ENCODE measurements at places on chromosomes 16 and 17. TPM values are rescaled to one million over a fixed set of nuclear protein-coding genes. Genes with fewer than 3 reads are reported as not detected.

DNA sequence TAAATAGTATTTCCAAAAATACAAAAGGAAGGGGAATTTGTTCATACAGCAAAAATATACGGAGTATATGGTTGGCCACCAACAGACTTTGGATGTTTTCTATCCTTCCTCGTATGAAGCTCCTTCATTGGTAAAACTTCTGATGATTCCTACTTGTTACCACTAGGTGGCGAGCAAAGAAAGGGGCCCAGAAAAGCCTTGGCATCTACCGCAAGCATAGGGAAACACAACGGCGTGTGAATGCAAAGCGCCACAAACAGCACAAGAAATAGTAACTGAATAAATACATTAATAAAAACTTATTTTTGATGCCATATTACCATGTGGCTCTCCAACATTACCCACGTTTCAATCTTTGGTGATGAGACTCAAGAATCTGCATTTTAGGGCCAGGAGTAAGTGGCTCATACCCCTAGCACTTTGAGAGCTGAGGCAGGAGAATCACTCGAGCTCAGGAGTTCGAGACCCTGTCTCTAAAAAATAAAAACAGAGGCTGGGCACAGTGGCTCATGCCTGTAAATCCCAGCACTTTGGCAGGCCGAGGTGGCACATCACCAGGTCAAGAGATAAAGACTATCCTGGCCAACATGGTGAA, 34.5 kb downstream of the YWHAE start:
- H3K4me1 ChIP-seq, result peaks cover 82% of the 10 kb centered on the region
- DNase-seq, result peak; percentile 71
- H3K27me3 ChIP-seq, result no peaks in the 10 kb centered on the region
- H3K4me3 ChIP-seq, result no peak overlapping the region
- H3K27ac ChIP-seq, result peak overlapping the region; percentile 11

DNA sequence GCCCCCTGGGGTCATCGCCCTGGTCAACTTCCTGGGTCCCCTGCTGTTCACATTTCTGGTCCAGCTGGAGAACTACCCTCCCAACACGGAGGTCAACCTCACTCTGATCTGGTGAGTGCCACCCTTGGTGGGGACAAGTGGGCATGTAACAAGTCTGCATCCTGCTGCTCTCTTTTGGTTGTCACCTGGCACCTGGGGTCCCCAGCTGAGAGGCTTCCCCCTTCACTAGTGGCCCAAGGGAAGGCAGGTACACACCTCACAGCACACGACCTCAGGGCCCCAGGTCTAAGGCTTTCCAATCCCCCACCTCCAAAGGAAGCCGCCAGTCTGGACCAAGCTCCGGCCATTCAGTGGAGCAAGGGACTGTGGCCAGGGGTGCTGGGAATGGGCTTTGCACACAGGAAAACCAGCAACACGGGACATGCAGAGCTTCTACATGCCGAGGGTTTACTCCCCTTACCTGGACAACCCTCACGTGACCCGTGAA, 4.4 kb downstream of the TMC8 start:
- no peaks in the 10 kb centered on the region for H3K4me1 ChIP-seq
- H3K27ac ChIP-seq, result no peak overlapping the region
- no peak for DNase-seq
- H3K27me3 ChIP-seq, result no peaks in the 10 kb centered on the region

SDK2 gene
- 5.6 TPM for total RNA-seq

- no peak overlapping the region for H3K27ac ChIP-seq
- H3K36me3 ChIP-seq, result no peaks in the 10 kb centered on the region
- no peaks in the 10 kb centered on the region for H3K4me1 ChIP-seq
- H3K4me3 ChIP-seq, result no peak overlapping the region
- H3K27me3 ChIP-seq, result no peaks in the 10 kb centered on the region
Observed at GRCh38 chr16:28504707-28505404, 1.8 kb downstream of the IL27 start.

GRCh38 chr17:10316801-10317542, 55.8 kb downstream of the MYH13 start:
- no peaks in the 10 kb centered on the region for H3K4me1 ChIP-seq
- no peaks in the 10 kb centered on the region for H3K36me3 ChIP-seq
- H3K27me3 ChIP-seq, result no peaks in the 10 kb centered on the region
- DNase-seq, result peak; percentile 79

CBX2 gene
- total RNA-seq, result 1.0 TPM

UTS2R gene
- total RNA-seq, result 16.9 TPM

GJD3 gene
- total RNA-seq, result 1.6 TPM

SEPTIN12 gene
- not detected for total RNA-seq

DNA sequence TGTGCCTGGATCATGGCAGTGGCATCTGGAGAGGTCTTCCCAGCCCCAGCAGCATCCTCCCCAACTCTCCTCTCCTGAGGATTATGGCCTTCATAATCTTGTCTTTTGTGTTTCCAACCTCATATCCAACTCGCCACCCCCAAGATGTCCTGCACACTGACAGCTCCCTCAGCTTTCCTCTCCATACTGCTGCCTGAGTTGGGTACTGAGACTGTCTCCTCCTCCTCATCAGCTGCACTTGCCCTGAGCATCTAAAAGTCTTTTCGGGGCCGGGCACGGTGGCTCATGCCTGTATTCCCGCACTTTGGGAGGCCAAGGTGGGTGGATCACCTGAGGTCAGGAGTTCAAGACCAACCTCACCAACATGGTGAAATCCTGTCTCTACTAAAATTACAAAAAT, 2.0 kb downstream of the CD300LB start:
- no peaks in the 10 kb centered on the region for H3K4me1 ChIP-seq
- no peak overlapping the region for H3K27ac ChIP-seq

- no peaks in the 10 kb centered on the region for H3K36me3 ChIP-seq
- H3K4me1 ChIP-seq, result no peaks in the 10 kb centered on the region
- no peak overlapping the region for H3K4me3 ChIP-seq
- DNase-seq, result no peak
- H3K27ac ChIP-seq, result no peak overlapping the region
Observed at GRCh38 chr17:49190932-49191331, 19.4 kb downstream of the GNGT2 start.

DNA sequence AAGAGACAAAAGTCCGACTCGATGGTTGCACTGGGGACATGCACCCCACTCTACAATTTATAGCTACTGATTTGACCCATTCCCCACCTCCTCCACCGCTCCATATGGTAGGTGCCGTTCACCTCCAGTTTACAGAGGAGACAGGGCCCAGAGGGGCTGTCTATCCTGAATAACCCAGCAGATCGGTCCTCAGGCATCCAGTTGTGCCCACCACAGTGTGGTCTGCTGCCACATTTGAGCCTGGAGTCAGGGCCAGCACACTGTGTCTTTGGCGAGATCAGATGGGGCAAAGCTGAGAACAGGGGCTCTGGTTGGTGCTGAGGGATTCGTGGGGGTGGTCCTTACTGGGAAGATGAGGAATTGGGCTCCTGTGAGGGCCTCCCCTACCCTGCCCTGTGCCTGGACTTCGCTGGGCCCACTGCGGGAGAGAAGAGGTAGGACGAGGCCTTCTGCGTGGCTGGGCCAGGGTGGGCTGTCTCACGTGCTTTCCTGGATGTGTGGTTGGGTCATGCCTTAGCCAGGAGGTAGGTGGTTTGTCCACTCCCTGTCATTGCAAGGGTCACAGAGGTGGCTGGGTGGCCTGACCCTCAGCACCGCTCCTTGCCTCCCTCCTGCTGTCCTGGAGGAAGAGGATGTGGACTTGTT, 2.8 kb downstream of the ADCY7 start:
- no peak overlapping the region for H3K4me3 ChIP-seq
- no peaks in the 10 kb centered on the region for H3K27me3 ChIP-seq
- H3K4me1 ChIP-seq, result peaks cover 17% of the 10 kb centered on the region
- no peak for DNase-seq
- no peaks in the 10 kb centered on the region for H3K36me3 ChIP-seq

GRCh38 chr17:74763565-74764387, 12.4 kb downstream of the NAT9 start:
- no peaks in the 10 kb centered on the region for H3K4me1 ChIP-seq
- no peaks in the 10 kb centered on the region for H3K36me3 ChIP-seq
- no peak overlapping the region for H3K27ac ChIP-seq
- DNase-seq, result no peak

- no peak within 1 kb of the TSS for H3K4me3 ChIP-seq
- no peaks in the 10 kb centered on the region for H3K4me1 ChIP-seq
- H3K36me3 ChIP-seq, result peaks cover 34% of the 10 kb centered on the region
- H3K27ac ChIP-seq, result no peak within 1 kb of the TSS
- H3K27me3 ChIP-seq, result no peaks in the 10 kb centered on the region
- DNase-seq, result no peak
Observed at GRCh38 chr17:58487589-58488427, at the start of gene HSF5. TSS of gene HSF5 (minus strand) at chr17:58488408. CDS start at chr17:58488274, 134 bp downstream.

DNA sequence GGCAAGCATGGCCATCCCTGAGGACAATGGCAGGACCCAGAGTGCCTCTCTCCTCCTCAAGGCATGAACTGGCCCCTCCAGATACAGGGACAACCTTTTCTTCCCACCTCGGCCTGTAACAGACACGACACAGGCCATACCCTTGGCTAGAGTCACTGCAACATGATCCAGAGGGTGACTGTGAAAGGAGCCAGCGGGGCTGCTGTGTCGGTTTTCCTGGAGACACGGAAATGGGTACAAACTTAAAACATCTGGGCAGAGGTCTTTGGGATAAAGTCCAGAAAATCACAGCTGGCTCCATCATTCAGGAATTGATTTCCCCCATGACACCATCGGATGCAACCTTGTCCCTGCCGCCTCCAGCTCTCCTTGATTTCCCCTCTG, 5.3 kb downstream of the CEP295NL start:
- no peaks in the 10 kb centered on the region for H3K4me1 ChIP-seq
- H3K27ac ChIP-seq, result peak overlapping the region; percentile 46
- H3K27me3 ChIP-seq, result no peaks in the 10 kb centered on the region
- no peak overlapping the region for H3K4me3 ChIP-seq
- no peak for DNase-seq

TAT gene
- total RNA-seq, result not detected

DNA sequence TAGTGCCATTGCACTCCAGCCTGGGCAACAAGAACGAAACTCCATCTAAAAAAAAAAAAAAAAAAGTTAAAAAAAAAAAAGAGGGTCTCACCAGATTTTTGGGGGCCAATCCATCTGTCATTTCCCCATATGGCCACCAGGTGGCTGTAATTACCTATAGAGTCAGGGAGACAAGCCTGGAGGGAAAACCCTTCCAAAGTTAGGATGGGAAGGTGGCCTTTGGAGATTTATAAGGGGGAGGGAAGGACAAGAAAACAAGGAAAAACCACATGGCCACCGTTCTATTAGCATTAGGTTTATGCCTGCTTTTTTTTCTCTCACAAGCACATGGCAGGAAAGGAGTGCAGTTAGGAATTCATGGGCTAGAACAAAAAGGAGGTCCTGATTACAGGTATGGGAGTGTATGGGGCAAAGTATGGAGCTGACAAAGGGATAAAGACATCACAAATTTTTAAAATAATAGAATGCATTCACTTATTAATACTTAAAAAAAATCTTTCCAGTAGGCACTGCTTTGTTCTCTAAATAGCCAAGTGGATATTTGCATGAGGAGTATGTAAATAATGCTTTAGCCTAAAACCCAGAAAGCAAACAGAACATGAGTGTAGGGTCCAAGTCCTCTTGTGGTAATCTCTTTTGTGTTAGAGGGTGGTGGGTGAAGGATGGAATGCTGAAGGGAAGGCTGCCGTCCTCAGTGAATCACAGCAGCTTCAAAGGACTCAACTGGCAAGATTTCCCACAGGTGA, 5.1 kb downstream of the CYB5D1 start:
- H3K36me3 ChIP-seq, result no peaks in the 10 kb centered on the region
- H3K27ac ChIP-seq, result no peak overlapping the region
- DNase-seq, result no peak
- no peaks in the 10 kb centered on the region for H3K4me1 ChIP-seq
- no peak overlapping the region for H3K4me3 ChIP-seq

CFAP97D1 gene
- total RNA-seq, result not detected

GRCh38 chr16:84292011-84292410, 2.7 kb upstream of the WFDC1 start:
- H3K27ac ChIP-seq, result no peak overlapping the region
- H3K27me3 ChIP-seq, result no peaks in the 10 kb centered on the region
- no peak overlapping the region for H3K4me3 ChIP-seq
- no peak for DNase-seq

DNA sequence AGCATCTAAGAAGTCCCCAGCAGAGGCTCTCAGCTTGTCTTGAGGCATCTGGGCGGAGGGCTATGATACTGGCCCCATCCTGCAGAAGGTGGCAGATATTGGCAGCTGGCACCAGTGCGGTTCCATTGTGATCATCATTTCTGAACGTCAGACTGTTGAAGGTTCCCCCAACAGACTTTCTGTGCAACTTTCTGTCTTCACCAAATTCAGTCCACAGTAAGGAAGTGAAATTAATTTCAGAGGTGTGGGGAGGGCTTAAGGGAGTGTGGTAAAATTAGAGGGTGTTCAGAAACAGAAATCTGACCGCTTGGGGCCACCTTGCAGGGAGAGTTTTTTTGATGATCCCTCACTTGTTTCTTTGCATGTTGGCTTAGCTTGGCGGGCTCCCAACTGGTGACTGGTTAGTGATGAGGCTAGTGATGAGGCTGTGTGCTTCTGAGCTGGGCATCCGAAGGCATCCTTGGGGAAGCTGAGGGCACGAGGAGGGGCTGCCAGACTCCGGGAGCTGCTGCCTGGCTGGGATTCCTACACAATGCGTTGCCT, at the start of gene CIITA:
Gene CIITA, plus strand, starts transcription at position 404 of the 543 bp plus-strand sequence. Its CDS starts 129 bp downstream, at position 533.
- H3K27ac ChIP-seq, result peak within 1 kb of the TSS; percentile 12
- peaks cover 21% of the 10 kb centered on the region for H3K4me1 ChIP-seq
- peak; percentile 84 for DNase-seq
- no peak within 1 kb of the TSS for H3K4me3 ChIP-seq
- no peaks in the 10 kb centered on the region for H3K36me3 ChIP-seq
- no peaks in the 10 kb centered on the region for H3K27me3 ChIP-seq

DNA sequence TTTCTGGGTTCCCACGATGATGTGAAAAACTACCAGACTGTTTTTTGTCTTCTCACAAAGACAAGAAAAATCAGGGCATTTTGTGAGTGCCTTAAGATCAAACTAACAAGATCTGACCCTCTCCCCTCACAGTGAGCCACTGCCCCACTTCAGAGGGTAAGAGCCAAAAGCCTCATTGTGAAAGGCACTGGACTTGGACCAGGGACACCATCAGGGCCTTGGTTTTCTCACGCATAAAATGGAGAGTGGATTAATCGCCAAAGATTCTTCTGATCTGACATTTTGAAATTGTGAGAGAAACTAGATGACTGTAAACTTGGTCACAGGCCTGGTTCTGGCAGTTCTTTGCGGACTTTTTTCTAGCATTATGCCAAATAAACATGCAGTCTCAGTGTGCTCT, 21.0 kb upstream of the ENDOV start:
- no peaks in the 10 kb centered on the region for H3K27me3 ChIP-seq
- peaks cover 52% of the 10 kb centered on the region for H3K36me3 ChIP-seq

CES3 gene
- 0.16 TPM for total RNA-seq

TEKT1 gene
- total RNA-seq, result not detected

BLTP2 gene
- total RNA-seq, result 70.3 TPM

DNA sequence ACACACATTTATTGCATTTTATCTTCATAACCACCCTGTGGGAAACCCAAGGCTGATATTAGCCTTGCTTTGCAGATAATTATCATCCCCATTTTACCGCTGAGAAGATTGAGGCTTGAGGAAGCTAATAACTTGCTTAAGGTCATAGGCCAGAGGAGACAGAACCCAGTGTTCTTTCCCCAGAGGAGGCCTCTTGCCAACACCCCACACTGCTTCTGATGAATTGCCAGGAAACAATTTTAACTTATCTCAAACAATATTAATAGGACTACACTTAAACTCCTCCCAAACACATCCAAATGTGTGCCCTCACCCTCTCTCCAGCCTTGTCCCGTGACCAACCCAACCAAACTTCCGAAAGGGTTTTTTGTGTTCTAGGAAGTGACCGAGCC, 2.1 kb upstream of the SPG7 start:
- peak overlapping the region; percentile 99 for H3K27ac ChIP-seq
- peaks cover 53% of the 10 kb centered on the region for H3K4me1 ChIP-seq
- no peaks in the 10 kb centered on the region for H3K27me3 ChIP-seq
- H3K4me3 ChIP-seq, result no peak overlapping the region

- DNase-seq, result no peak
- H3K27me3 ChIP-seq, result no peaks in the 10 kb centered on the region
- no peaks in the 10 kb centered on the region for H3K4me1 ChIP-seq
- H3K4me3 ChIP-seq, result no peak overlapping the region
Observed at GRCh38 chr16:69909760-69910159, 41.4 kb upstream of the CLEC18A start.

EEF2KMT gene
- 6.0 TPM for total RNA-seq

Measured in right atrium auricular region (tissue), 2 donors.